Ovary (tissue), 10 donors: ENCODE measurements at places on chromosomes 5 and 9.

GRCh38 chr5:163822548-163822947, 317.1 kb downstream of the MAT2B start:
- no peak for DNase-seq

- DNase-seq, result peak; percentile 77
These were observed 97.7 kb upstream of the MVB12B start for GRCh38 chr9:126228781-126229444.

GRCh38 chr9:4828761-4829160, 36.0 kb downstream of the RCL1 start:
- no peak for DNase-seq

GRCh38 chr5:165894916-165895315, 2389.5 kb downstream of the MAT2B start:
- DNase-seq, result no peak

DNA sequence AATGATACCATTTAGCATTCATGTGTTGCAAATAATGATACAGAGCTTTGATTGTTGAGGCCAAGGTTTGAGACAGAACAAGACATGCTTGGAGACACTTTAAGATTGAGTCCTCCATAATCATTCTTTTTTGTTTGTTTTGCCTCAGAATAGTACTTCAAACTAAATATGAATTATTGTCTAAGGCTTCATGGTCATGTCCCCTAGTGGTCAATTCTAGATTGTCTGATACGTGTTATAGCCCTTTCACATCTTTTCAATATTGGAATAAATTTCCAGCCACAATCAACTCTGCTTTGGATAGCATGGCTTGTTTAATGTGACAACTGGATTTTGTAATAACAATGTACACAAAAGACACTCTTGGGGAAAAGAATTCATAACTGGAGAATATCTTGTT, 64.2 kb downstream of the PRLR start:
- no peak for DNase-seq

- DNase-seq, result no peak
These were observed at the start of gene HTR4 for GRCh38 chr5:148653836-148654781. Gene HTR4, minus strand, starts transcription at chr5:148654527. Its CDS starts 17,513 bp downstream, at chr5:148637014.

GRCh38 chr5:139150367-139150999, 47.7 kb downstream of the SIL1 start:
- DNase-seq, result no peak

DNA sequence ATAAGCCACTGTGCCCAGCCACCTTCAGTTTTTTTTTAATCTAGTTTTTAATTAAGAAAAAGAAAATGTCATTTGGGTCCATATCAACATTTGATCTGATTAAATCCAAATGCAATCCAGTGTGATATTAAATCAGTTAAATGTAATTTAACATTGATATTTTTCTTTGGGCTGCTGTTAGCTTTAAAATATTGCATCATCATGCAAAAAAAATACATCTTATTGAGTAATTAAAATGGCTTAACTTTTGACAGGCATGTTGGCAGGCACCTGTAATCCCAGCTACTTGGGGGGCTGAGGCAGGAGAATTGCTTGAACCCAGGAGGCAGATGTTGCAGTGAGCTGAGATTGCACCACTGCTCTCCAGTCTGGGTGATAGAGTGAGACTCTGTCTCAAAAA, 22.7 kb upstream of the LRRC70 start:
- DNase-seq, result no peak

- DNase-seq, result no peak
These were observed 60.0 kb upstream of the MINAR2 start for GRCh38 chr5:129687941-129688340.

GRCh38 chr9:121574774-121575519, 75.3 kb upstream of the GGTA1 start:
- no peak for DNase-seq

DNA sequence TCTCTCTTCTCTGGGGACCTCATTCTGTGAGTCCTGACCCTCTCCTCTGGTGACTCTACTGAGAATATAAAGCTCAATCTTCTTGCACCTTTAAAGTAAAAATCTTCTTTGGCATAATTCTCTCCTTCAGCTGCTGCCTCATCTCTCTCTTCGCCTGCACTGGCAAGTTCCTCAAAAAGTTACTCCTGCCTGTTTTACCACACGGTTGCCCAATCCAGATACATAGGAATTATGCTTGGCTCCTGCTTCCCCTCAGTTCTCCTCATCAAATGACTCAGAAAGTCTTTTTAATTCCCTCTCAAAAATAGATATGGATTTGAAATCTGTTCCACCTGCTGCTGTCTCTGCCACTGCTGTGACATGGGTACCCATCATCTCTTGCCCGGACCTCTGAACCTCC, 14.4 kb upstream of the HRCT1 start:
- no peak for DNase-seq

GRCh38 chr5:14156650-14157492, 13.7 kb downstream of the TRIO start:
- peak; percentile 39 for DNase-seq

GRCh38 chr9:87167161-87167560, 219.9 kb upstream of the GAS1 start:
- no peak for DNase-seq

- DNase-seq, result no peak
These were observed 3.8 kb downstream of the FOXD1 start for GRCh38 chr5:73444499-73445438.

- DNase-seq, result no peak
These were observed 35.2 kb upstream of the TYRP1 start for GRCh38 chr9:12657998-12658397.

GRCh38 chr5:31574772-31575171, 42.7 kb downstream of the C5orf22 start:
- DNase-seq, result no peak

GRCh38 chr5:150057052-150057451, 29.3 kb downstream of the CSF1R start:
- no peak for DNase-seq
